ENCODE measurements at places on chromosomes 3 and 15.
A peak's percentile ranks its signal among the peaks of the same experiment; 100 is the strongest.

DNA sequence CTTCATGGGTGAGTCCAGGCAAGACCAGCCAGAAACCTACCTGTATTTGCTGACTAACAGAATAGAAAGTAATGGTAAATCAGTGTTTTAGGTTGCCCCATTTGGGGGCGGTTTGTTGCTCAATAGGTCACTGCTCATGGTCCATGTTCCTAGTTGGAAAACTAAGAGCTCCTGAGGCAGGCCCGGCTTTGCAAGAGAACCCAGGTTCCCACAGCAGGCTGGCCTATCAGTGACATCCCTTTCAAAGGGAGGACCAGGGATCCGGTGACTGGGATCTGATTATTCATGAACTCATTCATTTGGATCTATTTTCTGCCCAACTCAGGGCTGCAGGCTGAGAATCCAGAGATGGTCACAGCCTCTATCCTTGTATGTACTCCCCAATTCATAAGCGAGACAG lies 163.9 kb downstream of the WNT7A start:
- no peak for DNase-seq

DNA sequence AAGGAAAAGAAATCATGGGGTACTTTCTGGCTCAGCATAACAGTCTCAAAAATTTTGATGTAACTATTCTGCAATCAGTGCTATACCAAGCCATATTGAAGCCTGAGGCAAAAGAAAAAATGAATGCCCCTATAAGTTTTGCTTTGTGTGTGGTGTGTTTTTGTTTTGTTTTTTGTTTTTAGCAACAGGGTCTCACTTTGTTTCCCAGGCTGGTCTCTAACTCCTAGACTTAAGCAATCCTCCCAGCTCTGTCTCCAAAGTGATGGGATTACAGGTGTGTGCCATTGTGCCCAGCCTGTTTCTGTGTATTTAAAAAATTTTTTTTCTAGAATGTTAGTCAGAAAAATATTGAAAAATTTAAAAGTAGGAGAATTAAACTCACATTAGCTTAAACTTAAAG lies 93.2 kb downstream of the ZNF280D start:
- no peak for DNase-seq

- DNase-seq: no peak
Observed at GRCh38 chr3:139226731-139227130, 117.1 kb upstream of the MRPS22 start.

DNA sequence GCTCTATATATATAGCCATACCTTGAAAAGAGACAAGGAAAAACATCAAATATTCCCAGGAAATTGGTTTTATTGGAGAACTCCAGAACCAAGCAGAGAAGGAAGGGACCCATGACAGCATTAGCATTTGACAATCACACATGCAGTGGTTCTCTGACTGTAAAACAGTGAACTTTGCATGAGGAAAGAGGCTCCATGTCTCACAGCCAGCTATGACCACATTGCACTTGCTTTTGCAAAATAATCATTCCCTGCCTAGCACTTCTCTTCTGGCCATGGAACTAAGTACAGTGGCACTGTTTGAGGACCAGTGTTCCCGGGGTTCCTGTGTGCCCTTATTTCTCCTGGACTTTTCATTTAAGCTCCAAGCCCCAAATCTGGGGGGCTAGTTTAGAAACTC lies 85.5 kb downstream of the TGFBR2 start:
- no peak for DNase-seq

GRCh38 chr3:12455740-12456139 lies 28.5 kb upstream of the TSEN2 start:
- DNase-seq: no peak

GRCh38 chr15:90718232-90718631 lies 1.1 kb downstream of the BLM start:
- no peak for DNase-seq

DNA sequence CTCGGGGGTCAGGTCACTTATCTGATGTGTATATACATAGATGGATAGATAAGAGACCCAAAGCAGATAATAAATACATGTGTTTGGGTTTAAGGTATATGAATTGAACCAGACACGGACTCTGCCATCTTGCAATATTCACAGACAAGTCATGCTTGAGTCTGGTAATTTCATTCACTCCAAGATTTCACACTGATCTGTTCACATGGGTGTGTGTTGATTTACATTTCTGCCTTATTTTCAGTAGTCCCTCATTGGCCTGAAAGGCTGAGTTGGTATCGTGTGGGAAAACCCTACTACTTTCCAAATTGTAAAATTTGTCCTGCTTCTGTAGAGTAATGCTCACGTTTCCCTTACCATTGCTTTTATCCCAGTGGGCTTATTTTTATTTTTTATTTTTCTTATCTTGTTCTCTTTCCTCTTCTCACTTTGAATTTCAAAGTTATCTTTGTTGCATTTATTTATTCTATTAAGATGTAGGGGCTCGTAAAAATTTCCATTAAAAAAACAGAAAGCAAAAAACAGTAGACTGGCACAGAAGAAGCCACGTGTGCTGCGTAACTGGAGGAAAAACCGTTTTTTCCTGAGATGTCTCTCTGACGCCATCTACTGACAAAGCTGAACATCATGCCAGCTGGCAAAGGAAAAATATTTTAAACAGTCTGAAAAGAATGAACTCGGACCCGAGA lies 10.8 kb upstream of the MFSD1 start:
- peak; percentile 22 for DNase-seq

DNA sequence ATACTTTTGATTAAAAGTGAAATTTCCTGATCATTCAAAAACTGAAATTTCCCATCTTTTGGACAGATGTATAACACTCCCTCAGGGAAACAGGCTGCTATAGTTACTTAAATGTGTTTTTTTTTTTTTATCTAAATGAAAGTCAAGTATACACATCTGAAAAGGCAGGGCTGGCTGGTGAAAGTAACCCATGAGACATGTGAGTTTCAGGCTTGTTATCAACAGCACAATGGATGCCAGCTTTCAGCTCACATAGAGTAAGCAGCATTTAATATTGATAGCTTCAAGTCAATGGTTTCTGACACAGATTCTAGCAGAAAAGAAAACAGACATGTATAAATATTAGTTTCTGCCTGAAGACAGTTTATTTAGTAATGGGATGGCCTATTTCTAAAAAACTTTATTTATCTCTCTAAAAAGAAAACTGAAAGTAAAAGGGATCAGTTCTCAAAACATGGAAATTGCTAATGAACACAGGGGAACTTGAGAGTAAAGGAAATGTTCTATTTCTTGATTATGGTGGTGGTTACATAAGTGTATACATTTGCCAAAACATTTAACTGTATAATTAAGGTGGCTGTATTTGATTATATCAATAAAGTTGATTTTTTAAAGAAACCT lies 89.7 kb upstream of the CMC1 start:
- DNase-seq: no peak

- no peak for DNase-seq
Observed at GRCh38 chr15:96053781-96054428, 276.6 kb upstream of the NR2F2 start.

- DNase-seq: no peak
Observed at GRCh38 chr15:61480863-61481262, 251.8 kb upstream of the RORA start.

DNA sequence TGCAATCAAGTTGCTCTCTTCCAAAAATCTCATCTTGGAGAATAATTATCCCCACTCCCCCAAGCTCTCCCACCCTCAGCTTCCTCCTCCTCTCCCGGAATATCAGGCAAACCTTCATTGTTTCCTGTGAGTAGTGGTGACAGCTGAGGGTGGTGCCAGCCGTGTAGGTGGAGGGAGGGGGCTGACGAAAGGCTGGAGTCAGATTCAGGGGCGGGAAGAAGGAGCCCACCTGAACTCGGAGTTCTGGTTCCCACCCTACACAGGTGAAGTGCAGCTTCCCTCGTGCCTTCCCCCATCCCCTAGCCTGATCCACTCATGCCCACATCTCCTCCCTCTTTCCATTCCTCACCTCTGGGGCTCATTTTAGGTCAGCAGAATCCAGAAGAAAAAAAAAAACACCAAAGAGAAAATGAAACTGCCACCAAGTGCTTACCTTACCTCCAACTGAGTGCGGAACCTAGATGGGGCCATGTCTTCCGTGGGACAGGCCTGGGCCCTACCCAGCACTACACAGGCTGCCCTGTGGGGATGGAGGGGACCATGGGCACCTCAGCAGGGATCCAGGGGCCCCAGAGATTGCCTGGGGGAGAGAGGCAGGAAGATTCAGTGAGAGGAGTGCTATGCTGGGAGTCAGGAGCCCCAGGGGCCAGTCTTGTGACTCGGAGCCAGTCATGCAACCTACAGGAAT lies 81.3 kb downstream of the ADCY5 start:
- no peak for DNase-seq

DNA sequence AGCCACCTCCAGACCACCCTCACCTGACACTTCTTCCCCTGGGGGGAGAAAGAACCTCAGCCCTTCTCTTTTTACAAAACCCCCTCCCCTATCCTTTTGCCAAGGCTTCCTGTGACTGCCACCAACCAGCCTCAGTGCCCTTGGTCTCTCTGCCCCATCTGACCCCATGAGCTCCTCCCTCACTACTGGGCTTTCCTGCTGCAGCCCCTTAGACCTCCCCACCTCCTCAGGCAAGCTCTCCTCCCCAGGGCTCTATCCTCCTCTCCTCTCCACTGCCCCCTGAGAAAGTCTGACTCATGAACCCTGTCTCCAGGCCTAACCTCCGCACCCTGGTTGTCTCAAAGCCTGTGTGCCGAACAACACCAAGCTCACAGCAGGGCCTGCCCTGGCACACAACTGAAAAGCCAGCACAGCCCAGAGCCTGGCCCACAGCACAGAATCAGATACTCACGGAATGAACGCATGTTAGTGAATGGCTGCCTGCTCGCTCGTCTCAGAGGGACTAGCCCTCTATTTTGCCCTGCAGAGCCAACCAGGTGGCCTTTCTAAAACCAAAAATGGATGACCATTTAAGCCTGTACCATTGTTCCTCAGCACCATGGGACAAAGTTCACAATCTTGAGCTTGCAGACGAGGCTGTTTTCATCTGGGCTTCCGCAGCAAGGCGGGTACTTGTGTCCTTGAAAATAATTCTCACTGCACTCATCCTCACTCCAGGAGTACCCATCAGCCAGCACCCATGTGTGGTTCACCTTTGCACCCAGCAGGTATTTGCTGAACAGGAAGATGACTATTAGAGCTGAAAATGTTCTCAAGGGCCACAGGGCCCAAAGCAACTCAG lies 1.7 kb downstream of the CHDH start:
- DNase-seq: no peak

GRCh38 chr3:154971771-154972326 lies 108.3 kb upstream of the MME start:
- no peak for DNase-seq

- no peak for DNase-seq
Observed at GRCh38 chr15:57375827-57376695, at the start of gene CGNL1. Gene CGNL1, plus strand, starts transcription at chr15:57376505. Its CDS starts 61,495 bp downstream, at chr15:57438000.

- no peak for DNase-seq
Observed at GRCh38 chr15:83581381-83581780, 72.5 kb upstream of the ADAMTSL3 start.

- no peak for DNase-seq
Observed at GRCh38 chr3:129699199-129699598, 92.7 kb upstream of the PLXND1 start.

- DNase-seq: no peak
Observed at GRCh38 chr15:42358141-42358540, 1.2 kb upstream of the CAPN3 start.

GRCh38 chr3:22231061-22231460 lies 480.1 kb upstream of the ZNF385D start:
- DNase-seq: no peak

- no peak for DNase-seq
Observed at GRCh38 chr15:100187677-100188076, 154.1 kb downstream of the ADAMTS17 start.

GRCh38 chr3:182755308-182755707 lies 38.0 kb upstream of the ATP11B start:
- DNase-seq: no peak

- no peak for DNase-seq
Observed at GRCh38 chr3:122324871-122325323, at the start of gene CSTA. Gene CSTA, plus strand, starts transcription at chr3:122325248. Its CDS starts 45 bp downstream, at chr3:122325293.

DNA sequence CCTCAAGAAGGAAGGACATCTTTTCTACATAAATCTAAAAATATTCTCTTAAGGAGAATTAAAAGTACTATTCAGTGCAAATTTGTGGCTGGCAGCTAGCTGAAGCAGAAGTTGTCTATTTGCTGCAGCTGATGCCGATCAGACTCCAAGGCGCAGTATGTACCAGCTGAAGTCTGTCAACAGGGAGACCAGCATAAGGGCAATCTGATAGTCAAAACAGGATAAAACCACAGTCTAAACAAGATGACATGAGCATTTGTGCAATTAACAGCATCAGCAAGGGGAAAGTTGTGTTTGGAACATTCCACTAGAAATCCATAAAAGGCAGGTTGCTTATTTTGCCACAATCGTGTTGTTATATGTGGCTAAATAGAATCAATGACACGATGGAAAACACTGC lies 198.2 kb upstream of the ROBO2 start:
- DNase-seq: no peak

- no peak for DNase-seq
Observed at GRCh38 chr3:67067251-67067650, 69.1 kb downstream of the KBTBD8 start.

DNA sequence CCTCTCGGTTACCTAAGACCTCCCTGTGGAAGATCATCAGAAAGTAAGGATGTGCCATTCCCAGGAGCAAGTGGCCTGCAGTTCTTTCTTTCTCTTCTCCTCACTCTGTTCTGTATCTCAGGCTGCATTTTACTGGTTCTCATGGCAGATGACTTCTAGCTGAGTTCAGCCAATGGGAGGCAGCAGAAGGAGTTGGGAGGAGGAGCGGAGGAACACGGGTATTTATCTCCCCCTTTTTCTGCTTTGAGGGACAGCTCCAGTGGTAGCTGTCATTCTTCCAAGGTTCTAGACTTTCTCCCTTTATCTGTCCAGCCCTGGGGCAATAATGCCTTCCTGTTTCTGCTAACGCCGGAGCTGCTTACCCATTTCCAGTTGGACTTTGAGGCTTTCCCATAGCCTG lies 339.9 kb downstream of the NR2F2 start:
- DNase-seq: no peak

DNA sequence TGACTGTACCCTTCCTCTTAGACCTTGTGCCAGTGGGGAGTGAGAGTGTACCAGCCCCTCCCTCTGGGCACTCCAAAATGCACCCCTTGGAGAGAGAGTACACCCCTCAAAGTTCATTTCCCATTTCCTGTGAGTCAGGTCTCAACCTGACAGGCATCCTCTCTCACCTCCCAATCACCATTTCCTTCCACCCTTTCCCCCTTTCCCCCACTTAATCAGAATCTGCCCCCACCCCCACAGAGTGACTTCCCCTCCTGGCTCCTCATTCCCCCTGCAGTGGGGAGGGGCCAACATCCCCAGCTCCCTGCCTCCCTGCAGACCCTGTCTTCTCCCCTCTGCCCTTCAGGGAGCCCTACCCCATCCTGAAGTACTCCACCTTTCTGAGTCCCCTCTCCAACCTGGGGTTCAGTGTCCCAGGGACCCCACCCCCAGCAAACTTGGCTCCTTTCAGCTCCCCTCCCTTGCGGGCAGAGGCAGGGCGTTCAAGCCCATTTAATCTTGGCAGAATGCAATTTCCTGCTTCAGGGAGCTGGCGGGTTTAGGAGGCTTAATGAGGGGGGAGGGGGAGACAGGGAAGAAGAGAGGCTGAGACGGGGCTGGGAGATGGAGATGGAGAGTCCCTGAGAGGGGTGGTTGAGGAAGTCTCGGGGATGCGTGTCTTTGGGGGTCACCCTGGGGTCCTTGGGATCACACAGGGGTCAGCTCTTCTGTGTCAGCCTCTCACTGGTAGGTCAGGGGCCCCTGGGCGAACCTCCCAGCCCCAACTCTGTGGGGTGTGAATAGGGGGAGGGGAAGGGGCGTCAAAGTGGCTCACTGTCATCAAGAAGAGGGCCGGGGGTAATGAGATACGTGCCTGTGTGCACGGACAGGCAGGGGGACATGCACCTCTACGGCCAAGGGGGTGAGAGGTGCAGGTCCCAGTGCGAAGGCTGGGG lies 16.6 kb upstream of the SEMA3F start:
- no peak for DNase-seq

GRCh38 chr15:44873103-44873502 lies 83.4 kb upstream of the TERB2 start:
- no peak for DNase-seq
